CD4-positive, alpha-beta T cell treated with Interleukin-17A for 4 hours (primary cell): ENCODE measurements at places on chromosomes 16 and 17.
A peak's percentile ranks its signal among the peaks of the same experiment; 100 is the strongest.

- DNase-seq, result no peak
Measured at GRCh38 chr17:45127548-45128300, 4.6 kb downstream of the PLCD3 start.

DNA sequence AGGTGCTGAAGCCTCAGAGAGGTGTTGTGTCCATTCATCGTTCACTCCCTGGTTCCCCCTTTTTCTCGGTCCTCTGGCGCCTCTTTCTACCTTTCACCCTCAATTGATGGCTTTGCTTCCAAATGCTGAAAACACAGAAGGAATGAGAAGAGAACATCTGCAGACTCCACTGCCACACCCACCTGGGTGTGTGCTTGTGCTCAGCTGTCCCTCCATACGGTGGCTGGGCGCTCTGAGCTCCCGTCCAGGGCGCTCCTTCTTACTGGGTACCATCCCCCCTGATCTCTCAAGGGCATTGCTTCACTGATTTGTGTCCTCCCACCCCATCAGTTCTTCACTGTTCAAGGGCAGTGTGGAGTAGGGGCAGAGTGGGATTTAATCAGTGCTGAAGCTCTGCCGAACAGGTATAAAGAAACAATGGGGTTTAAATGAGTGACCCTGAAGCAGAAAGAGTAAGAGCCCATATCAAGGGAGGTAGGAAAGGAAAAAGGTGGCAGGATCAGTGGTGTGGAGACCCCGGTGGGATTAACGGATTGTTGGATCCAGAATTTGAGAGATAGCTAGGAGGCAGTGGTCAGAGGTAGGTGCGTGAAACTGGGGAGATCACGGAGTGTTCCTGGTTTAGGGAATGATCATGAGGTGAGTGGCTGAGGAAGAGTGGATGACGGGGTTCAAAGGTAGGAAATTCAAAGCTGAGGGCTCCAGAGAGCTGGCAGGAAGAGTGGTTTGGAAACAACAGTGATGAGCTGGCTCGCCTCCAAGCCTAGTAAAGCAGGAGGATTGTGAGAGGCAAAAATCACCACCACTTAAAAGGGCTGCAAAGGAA lies 40.8 kb downstream of the MRTFB start:
- DNase-seq, result peak; percentile 15

- DNase-seq, result peak; percentile 67
Measured at GRCh38 chr17:40317345-40317873, 8.4 kb downstream of the RARA start.

GRCh38 chr16:61929776-61930175 lies 106.5 kb downstream of the CDH8 start:
- no peak for DNase-seq

DNA sequence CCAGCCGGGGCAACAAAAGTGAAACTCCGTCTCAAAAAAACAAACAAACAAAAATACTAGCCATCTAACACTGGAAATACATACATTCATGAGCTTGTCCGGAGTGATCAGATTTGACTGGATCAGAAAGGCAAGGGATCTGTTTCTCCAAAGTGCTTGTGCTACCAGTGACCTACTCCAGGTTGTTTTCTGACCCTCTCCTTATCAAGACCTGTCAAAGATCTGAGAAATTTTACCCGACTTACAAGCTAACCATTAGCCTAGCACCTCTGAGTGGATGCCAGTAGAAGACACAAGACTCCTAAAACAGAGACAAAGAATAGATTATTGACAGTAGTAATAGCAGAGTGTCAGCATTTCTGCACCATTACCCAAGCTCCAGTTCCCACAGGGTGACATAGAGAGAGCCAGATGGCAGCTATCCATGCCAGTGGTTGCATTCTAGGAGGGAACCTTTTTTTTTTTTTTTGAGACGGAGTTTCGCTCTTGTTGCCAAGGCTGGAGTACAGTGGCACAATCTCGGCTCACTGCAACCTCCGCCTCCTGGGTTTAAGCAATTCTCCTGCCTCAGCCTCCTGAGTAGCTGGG lies 9.8 kb downstream of the ASPA start:
- DNase-seq, result no peak

DNA sequence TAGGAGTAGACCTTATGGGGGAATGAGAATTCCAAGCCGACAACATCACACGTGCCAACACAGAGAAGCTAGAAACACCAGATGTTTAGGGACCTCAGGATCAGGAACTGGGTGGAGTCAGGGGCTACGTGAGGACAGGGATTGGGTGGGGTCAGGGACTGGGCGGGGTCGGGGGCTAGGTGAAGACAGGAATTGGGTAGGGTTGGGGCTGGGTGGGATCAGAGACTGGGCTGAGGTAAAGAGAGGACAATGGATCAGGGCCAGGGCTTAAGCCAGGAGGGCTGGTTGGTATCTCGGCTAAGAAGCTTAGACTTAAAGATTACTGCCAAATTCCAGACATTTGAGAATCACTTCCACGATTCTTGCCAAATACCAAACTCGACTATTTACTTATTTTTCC lies 11.6 kb downstream of the TEKT5 start:
- DNase-seq, result no peak
